ENCODE measurements at places on chromosomes 16 and 17. TPM values are rescaled to one million over a fixed set of nuclear protein-coding genes. Genes with fewer than 3 reads are reported as not detected.

Gene PPP1R27
- not detected for total RNA-seq

Gene NXPH3
- total RNA-seq, result 0.63 TPM

Gene NOS2
- not detected for total RNA-seq

Gene YBX2
- not detected for total RNA-seq

Gene MC1R
- total RNA-seq, result 2.1 TPM

Gene WFIKKN1
- 0.09 TPM for total RNA-seq

Gene KRT20
- not detected for total RNA-seq

Gene RRAD
- total RNA-seq, result 0.45 TPM

Gene WDR45B
- 54.1 TPM for total RNA-seq

Gene KRT32
- not detected for total RNA-seq

Gene GRB7
- total RNA-seq, result not detected

Gene RMI2
- 7.1 TPM for total RNA-seq

Gene MYH11
- under 0.01 TPM for total RNA-seq

Gene IL34
- total RNA-seq, result 0.63 TPM

Gene OVCA2
- 55.4 TPM for total RNA-seq

Gene MT1A
- total RNA-seq, result 3.3 TPM

Gene STAT5A
- total RNA-seq, result 14.8 TPM

Gene RNF222
- not detected for total RNA-seq

Gene KRTAP2-1
- not detected for total RNA-seq

Gene TAOK1
- total RNA-seq, result 51.8 TPM

Gene RAB37
- 0.27 TPM for total RNA-seq

Gene CHST6
- 0.54 TPM for total RNA-seq

Gene NEUROD2
- not detected for total RNA-seq

Gene LGALS9B
- not detected for total RNA-seq

Gene MYH13
- total RNA-seq, result not detected

Gene CHAD
- not detected for total RNA-seq

Gene RBFOX1
- not detected for total RNA-seq

Gene CEP295NL
- total RNA-seq, result 2.2 TPM

Gene SPNS3
- total RNA-seq, result 0.09 TPM

Gene MPV17L
- total RNA-seq, result 0.09 TPM
